HT1080 (cell line): ENCODE measurements at places on chromosomes 7 and 10. TPM values are rescaled to one million over a fixed set of nuclear protein-coding genes. Genes with fewer than 3 reads are reported as not detected.

DNA sequence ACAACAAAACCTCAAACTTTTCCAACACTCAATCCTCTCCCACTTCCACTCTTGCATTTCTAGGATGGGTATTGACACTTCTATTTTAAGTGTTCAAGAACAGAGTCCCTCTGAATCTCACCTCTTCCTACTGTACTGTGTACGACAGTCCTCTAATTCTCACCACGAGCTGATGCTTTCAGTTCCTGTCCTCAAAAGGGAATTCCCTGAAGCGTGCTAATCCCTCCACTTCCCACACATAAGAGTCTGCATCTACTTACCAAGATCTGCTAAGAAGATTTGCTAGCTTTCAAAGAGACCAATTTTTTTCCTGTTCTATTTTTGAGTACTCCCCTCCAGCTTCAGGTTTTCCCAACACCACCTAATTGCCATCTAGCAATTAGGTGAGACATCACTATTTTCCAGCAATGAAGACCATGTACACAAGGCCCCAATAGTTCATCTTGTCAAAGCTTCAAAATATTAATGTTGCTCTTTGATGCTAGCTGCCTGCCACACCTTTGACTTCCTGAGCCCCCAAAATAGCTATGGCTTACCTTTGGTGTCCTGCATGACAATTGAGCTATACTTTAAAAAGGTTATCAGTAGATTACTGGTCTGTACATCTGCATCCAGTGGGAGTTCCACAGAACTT, 54.4 kb downstream of the ARMH3 start:
- DNase-seq: no peak

DNA sequence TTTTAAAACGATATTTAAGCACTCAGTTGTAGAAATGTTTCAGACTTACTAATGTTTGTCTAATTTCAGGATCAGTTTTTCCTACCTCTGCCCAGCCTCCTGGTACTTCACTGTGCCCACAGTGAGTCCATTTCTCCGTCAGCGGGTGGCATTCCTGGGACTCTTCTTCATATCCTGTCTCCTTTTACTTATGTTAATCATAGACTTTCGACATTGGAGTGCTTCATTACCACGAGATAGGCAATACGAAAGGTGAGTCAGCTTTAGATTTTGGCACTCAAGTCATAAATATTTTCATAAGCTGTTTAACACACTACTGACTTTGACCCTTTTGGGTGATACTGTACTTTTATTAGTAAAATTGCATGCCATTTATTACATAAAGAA, 2.1 kb downstream of the ENTPD7 start:
- DNase-seq: peak; percentile 92

GRCh38 chr7:5424749-5425506, 1.3 kb upstream of the TNRC18 start:
- DNase-seq: peak; percentile 57

GRCh38 chr10:79266543-79267312, 80.5 kb upstream of the PPIF start:
- DNase-seq: peak; percentile 99

GRCh38 chr10:17453373-17454091, 863 bp downstream of the ST8SIA6 start:
- DNase-seq: peak; percentile 29

Gene ADIRF
- 0.77 and 1.2 TPM in 2 replicates for total RNA-seq

GRCh38 chr7:143393267-143394041, 12.3 kb downstream of the ZYX start:
- DNase-seq: no peak

GRCh38 chr7:28078036-28078901, 102.3 kb downstream of the JAZF1 start:
- DNase-seq: peak; percentile 36

GRCh38 chr7:98418271-98418635, 17.4 kb upstream of the BAIAP2L1 start:
- DNase-seq: peak; percentile 54

GRCh38 chr10:34299105-34299611, 515.9 kb downstream of the PARD3 start:
- peak; percentile 20 for DNase-seq

- no peak for DNase-seq
Observed at GRCh38 chr10:60870416-60870728, 73.6 kb downstream of the RHOBTB1 start.

DNA sequence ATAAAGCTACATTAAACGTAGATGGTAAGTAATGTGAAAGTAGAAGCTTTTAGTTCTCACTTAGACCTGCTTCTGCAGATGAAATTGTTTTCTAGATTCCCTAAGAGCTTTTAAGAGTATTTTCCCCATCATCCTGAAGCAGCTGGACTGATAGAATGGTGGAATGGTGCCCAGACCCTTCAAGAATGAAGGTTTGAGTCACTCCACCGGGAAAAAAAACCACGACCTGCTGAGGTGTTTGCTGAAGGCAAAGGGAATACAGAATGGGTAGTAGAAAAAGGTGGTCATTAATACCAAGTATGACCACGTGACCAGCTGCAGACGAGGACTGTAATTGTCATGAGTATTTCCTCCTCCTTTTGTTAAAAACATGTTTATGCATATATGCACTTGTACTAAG, 79.2 kb upstream of the PTPRZ1 start:
- peak; percentile 43 for DNase-seq

DNA sequence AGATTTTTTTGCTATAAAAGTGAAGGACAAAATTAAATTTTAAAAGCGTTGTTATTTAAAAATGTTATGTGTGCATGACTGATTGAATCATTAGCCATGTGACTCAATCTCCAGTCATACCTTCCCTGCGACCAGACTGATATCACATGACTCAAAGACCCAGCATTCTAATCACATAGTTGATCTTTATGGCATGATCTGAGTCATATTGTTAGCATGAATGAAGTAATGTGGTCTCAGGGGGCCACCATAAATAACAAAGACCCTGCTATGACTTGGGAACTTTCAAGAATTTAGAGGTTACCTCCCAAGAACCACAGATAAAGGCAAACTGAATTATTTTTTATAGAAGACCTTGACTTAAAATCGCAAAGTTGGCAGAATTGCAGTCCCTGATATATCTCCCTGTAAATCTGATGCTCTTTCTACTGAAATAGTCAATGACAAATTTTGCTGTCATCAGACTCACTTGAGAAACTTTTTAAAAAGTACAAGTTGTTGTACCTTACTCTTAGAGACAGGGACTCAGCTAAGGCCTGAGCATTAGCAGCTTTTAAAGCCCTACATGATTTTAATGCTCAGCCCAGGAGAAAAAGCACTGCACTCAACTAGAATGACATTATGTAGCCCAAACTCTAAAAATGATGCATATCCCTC, 717.3 kb downstream of the XPNPEP1 start:
- peak; percentile 90 for DNase-seq

GRCh38 chr7:122970740-122971725, 24.5 kb downstream of the TAS2R16 start:
- no peak for DNase-seq

GRCh38 chr7:149310113-149310836, 48.3 kb downstream of the ZNF783 start:
- peak; percentile 96 for DNase-seq

Gene MRLN
- 0.43 TPM in 1 of 2 replicates, not detected in the other for total RNA-seq

Gene RGS10
- total RNA-seq: 55.0 and 67.4 TPM in 2 replicates

Gene BICC1
- total RNA-seq: 7.9 and 8.7 TPM in 2 replicates

DNA sequence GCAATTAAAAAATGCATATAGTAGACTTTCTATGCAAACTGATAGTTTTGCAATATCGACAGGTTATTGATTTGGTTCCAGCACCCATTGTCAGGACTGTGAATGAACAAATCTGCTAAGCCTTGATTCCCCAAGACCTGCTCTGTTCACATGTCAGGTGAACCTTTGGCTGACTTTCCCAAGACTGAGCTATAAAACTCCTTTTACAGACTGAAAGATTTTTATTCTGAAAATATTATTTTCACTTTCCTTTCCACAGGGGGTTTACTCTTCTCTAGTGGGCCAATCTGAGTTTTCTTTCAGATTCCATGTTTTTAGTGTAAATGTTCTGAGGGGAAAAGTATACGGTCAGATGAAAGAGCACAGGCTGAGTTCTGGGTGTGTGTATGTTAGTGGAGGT, 199.2 kb upstream of the BMPER start:
- DNase-seq: no peak

Gene CPN1
- total RNA-seq: not detected in 2 replicates

DNA sequence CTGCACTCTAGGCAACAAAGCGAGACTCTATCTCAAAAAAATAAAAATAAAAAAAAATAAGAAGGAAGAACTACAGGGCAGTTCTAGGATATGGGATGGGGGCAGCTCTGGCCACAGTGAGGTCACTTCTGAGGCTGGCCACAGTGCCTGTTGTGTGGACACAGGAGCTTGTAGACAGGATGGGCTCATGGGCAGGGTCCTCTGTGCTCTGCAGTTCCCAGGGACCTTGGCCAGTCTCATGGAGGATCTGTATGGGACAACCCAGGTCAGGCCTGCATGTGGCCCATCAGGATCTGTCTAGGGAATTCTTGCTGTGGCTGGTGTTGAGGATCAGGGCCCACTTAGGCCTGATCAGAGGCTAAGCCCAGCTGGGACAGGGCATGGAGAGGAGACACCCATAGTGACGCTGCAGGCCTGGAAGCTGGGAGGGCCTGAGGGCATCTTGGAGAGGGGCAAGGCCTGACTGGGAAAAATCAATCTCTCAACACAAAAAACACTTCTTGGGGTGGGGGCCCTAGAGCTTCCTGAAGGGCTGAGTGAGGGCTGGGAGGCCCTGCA, 19.4 kb upstream of the PAX2 start:
- no peak for DNase-seq

Gene TSPAN33
- total RNA-seq: 0.08 and 0.20 TPM in 2 replicates

- DNase-seq: no peak
Observed at GRCh38 chr7:91311839-91312238, 47.6 kb downstream of the FZD1 start.

DNA sequence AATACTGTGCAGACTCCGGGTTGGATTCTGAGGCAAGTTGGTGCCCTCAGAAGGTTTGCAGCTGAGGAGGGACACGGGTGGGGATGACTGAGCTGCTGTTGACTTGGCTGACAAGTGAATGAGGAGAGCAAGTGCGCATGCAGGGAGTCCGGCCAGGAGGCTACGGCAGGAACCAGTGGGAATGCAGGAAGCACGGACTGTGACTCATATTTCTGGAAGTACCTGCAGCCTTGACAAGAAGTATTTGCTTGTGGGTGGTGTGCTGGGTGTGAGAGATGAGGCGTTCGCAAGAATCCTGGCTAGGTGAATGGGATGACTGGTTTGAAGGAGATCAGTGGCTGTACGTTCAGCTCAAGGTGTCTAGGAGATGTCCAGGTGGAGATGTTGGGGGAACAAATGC, 30.8 kb upstream of the FXYD4 start:
- DNase-seq: peak; percentile 65

DNA sequence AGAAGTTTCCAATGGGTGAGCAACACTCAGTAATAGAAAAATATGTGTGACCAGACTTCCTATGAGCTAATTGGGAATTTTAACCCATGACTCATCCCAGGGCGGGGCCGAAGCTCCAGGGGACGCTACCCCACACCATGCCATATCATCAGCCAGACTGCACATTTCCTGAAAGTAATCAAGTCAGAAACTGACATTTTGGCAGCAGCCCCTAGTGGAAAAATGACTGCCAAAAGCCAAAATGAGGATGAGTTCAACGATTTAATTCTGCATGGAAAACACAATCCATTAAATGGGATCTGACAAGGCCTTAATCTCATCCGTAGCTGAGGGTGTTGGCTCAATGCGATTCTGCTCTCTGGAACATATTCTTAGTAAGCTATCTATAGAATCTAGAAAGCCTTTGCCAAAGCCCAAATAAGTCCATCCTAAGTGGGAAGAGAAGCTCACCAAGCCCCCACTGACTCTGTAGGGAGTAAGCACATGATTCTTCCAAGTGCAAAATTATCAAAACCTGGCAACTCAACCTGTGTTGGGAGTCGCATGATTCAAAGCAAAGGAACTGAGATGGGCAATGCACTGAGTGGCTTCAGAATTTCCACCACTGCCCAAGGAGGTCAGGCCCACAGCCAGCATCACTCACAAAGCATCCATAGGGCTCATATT, 93.1 kb upstream of the PDE1C start:
- DNase-seq: peak; percentile 98

Gene SYNPO2L
- 0.11 TPM in 1 of 2 replicates, not detected in the other for total RNA-seq

DNA sequence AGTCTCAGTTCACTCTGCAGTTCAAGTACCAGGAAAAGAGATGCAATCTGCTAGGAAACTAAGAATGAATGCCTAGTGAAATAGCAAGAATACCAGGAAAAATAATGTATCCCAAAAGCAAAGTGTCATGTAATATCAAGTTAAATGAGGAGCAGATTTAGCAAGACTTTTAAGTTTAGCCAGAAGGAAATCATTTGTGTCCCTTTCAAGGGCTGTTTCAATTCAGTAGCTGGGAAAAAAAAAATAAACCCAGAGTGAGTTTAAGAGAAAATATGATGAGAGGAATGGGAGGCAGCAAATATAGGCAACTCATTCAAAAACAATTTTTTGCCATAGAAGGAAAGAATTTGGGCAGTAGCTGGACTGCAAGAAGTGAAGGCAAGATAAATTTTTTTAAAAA, 135.8 kb downstream of the DGKB start:
- no peak for DNase-seq
